ENCODE measurements at places on chromosomes 1 and 21.

DNA sequence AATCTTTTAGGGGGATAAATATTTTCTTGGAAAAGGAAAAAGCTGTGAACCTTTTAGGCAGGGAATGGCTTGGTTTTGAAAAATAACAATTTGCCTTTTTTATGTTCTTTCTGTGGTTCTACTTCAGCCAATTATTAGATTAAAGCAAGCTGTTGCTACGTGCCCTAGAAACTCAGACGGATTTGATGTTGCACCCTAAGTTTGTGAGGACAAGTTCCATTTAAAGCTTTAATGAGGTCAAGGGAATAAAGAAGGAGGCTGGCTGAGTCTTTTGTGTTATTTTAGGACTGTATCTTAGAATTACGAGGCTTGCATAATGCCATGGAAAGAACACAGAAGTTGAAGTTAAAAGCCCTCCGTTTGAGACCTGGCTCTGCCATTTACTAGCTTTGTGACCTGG is 216.9 kb downstream of the NUF2 start:
- DNase-seq, result no peak

DNA sequence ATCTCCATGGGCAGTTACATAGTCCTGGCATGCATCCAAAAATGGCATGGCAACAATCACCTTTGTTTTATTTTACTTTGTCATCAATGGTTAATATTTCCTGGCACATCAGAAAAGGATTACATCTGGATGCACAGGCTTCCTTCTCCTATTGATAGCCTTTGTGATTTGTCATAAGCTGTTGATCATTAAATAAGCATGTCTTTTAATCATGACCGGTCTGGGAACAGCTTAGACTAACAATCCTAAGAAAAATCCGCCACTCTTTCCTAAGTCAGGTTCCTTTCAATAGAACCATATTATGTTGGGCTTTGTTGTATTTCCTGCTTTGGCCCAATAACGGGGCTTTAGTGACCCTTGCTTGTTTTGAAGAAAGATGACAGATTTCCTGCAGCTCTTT is 330.6 kb downstream of the DUSP10 start:
- DNase-seq, result no peak

- DNase-seq, result no peak
Measured at GRCh38 chr1:111392460-111392945, 35.0 kb downstream of the OVGP1 start.

DNA sequence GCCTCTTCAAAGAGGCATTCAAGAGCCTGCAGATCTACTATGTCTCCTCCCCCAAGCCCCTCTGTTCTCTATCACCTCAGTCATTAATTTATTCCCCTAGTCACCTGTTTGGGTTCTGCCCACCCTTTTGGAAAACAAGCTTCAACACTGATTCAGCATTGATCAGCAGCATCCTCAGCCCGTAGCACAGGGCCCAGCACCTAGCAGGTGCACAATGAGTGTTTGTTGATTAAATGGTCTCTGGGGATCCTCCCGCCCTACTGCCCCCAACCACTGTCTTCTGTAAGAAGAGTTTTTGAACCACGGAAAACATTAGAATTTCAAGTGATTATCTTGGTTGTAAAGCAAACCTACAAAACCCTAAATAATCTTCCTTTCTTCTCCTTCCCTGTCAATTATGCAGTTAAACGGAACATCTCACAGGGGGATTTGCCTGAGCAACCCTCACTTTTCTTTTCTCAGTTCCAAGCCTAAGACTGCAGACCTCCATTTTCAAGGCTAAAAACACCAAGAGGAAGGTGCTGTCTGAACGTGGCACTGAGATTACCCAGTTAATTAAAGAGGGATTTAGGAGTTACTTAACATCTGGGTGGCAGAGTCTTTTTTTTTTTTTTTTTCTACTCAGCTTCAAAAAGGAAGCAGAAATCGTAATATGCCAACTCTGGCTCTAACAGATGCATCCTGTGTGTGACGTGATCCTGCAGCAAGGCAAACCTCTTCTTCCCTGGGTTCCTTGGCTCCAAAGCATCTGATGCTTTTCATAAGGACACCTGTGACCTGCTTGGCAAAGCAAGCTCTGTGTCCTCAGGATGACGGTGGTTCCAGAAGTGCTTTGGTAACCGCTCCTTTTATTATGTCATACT is 163.0 kb downstream of the KAZN start:
- no peak for DNase-seq

- no peak for DNase-seq
Measured at GRCh38 chr1:113538225-113538624, 147.9 kb downstream of the MAGI3 start.

GRCh38 chr1:166383137-166383536 is 216.3 kb upstream of the FAM78B start:
- DNase-seq, result no peak
